ENCODE measurements at places on chromosomes 1 and 21.

GRCh38 chr1:11753555-11754208 lies 8.3 kb upstream of the C1orf167 start:
- DNase-seq, result no peak

- DNase-seq, result no peak
Measured at GRCh38 chr21:42062236-42063022, 8.7 kb upstream of the UMODL1 start.

GRCh38 chr1:3530926-3531818 lies 76.7 kb downstream of the ARHGEF16 start:
- DNase-seq, result peak; percentile 67

GRCh38 chr21:22374218-22374969 lies 1376.2 kb downstream of the NCAM2 start:
- DNase-seq, result no peak

DNA sequence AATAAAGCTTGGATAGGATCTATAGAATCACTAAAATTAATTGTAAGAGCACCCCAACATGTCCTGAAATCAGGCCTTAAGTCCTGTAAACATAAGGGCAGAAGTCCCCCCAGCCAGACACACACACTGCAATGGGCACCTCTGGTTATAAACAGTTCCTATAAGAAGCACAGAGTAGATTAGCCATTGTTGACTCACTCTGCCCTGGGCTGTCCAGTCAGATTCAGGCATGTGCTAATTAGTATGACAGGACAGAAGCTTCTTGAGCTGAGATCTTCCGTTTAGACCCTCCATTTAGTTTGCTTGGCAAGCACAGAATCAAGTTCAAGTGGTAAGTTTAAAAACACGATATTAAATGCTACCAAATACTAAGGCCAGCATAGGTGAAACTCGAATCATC lies 11.8 kb upstream of the DENND1B start:
- DNase-seq, result no peak

DNA sequence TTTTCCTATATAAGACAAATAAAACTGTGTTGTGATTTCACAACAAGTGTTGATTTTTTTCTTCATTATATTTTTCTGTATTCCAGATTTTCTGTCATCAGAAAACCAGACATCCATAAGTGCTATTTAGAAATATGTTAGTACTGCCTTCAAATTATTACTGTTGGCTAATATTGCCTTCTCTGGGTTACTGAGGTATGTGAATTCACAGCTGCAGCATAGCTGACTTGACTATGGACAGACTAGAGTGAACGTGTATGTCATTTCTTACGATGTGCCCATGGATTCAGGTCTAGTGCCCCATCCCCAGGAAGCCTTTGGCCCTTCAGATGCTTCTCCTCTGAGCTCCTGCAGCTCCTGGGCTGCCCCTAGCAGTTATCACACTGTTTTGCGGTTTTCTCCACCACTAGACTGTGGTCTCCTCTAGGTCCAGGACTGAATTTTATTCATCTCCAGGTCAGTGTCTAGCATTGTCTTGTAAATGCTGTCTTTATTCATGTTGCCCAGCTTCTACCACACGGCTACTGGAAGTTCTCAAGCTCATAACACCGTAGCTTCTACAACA lies 118.5 kb downstream of the FGGY start:
- no peak for DNase-seq

DNA sequence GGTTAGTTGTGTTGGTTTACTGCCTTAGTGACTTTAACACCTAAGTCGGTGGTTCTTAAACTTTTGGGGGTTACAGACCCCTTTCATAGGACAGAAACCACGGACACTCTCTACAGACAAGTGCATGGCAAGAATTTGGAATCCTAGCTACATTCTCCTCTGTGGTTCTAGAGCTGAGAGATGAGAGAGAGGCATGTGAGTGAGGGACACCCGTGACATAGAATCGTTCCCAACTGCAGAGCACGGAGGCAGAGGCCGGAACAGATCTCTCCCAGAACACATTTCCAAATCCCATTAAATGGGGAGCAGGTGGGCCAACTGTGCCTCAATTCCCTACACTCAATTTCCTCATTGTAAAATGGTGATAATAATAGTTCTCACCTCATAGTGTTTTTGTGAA lies 60.7 kb downstream of the DAB1 start:
- no peak for DNase-seq

GRCh38 chr1:117239467-117239866 lies 28.7 kb upstream of the VTCN1 start:
- no peak for DNase-seq

GRCh38 chr21:43866260-43866629 lies 1.2 kb downstream of the AGPAT3 start:
- DNase-seq, result no peak

DNA sequence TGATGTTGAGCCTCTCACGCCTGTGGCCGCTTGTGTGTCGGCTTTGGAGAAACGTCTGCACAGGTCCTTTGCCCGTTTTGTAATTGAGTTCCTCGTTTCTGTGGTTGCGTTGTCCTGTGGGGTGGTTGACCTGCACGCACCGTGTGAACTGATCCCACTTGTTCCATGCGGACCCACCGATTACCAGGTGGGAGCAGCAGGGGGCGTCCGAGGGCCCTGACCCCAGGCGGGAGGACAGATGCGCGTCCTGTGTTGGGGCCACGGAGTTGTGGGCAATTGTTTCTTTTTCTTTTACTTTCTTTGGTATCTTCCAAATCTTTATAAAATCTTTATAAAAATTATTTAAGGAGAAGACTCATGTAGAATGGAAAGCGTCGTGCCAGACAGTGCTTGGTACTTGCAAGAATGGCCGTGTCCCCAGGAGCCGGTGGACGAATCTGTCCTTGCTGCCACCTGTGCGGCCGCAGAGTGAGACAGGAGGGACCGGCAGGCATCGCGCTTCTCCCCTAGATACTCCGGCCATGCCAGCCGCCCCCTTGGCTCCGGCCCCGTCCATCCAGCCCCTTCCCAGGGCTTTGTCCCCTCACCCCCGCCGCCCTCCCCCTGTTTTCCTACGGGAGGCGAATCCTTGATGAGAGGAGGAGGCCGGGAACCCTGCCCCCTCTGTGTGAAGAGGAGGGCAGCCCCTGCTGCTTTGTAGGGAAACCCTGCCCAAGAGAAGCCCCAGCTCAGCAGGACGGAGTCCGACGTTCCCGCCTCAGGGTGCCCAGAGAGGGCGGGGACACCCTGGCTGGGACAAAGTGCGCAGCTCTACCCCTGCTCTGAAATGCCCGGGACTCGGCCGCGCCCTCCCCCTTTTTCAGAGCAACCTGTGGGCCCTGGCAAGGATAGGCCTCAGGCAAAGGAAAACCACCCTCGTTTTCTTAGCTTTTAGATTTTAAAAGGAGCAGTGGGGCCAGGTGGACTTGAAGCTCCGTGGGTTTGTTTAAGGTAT lies 41.7 kb downstream of the PRKCZ start:
- no peak for DNase-seq

- no peak for DNase-seq
Measured at GRCh38 chr1:168792592-168793125, 63.7 kb upstream of the DPT start.

DNA sequence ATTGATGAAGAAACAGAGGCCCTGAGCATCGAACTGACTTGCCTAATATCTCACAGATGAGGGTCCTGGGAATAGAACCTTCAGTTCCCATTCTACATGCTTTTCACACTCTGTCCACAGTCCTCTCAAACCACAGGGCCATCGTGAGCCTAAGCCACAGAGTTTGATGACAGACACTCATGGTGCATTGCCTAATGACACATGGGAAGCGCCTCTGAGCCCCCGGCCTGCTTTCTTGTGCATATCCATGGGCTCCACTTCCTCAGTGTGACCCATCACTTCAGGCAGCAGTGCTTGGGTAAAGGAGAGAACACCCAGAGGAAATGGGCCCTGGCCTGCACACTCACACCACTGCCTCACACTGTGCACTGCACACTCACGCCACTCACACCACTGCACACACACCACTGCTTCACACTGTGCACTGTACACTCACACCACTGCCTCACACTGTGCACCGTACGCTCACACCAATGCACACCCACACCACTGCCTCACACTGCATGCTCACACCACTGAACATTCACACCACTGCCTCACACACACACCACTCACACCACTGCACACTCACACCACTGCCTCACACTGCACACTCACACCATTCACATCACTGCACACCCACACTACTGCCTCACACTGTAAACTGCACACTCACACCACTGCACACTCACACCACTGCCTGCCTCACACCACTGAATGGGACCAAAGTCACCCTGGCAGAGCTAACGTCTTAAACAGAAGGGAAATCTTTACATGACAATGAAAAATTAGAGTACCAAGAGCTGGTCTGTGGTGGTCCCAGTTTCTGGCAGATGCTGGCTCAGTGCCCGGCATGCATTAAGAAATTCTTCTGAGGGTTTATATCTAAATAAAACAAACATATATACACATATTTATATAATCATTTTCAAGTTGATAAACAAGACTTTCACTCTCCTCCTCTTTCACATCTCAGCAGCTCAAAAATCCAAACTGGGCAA lies 53.0 kb downstream of the KANK4 start:
- no peak for DNase-seq

DNA sequence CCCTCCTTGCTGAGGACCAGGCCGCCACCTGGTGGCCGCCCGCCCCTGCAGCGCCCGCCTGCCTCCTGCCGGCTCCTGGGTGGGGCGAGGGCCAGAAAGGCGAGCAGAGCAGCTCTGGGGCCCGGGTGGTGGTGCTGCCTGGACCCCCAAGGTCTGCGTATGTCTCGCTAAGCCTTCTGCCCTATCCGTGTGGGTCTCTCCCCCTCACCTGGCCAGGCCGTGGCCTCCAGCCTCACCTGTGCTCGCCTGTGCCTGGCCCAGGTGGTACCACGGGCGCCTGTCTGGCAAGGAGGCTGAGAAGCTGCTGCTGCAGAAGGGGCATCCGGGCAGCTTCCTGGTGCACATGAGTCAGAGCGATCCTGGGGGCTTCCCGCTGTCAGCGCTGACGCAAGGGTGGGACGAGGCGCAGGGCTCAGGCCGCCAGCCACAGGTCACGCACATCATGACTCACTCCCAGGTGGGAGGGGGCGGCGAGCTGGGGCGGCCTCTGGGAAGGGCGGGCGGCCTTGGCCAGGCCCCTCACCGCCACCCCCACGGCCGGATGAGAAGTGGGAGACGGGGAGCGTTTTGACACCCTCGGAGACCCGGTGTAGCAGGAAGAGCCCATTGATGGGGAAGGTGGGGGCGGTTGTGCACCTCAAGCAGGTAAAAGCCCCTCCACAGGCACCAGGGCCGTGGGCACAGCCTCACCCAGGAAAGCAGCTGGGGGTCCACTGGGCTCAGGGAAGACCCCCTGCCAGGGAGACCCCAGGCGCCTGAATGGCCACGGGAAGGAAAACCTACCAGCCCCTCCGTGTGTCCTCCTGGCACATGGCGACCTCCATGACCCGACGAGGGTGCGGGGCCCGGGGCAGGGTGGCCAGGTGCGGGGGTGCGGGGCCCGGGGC lies 9.9 kb downstream of the RNF223 start:
- DNase-seq, result peak; percentile 78

- DNase-seq, result no peak
Measured at GRCh38 chr1:235679005-235679404, 29.4 kb upstream of the GNG4 start.

GRCh38 chr1:225774281-225775147 lies 3.1 kb upstream of the SRP9 start:
- DNase-seq, result no peak

GRCh38 chr21:25636727-25637126 lies 2.3 kb upstream of the JAM2 start:
- DNase-seq, result no peak
